ENCODE measurements at places on chromosomes 13 and 19.
A peak's percentile ranks its signal among the peaks of the same experiment; 100 is the strongest.

DNA sequence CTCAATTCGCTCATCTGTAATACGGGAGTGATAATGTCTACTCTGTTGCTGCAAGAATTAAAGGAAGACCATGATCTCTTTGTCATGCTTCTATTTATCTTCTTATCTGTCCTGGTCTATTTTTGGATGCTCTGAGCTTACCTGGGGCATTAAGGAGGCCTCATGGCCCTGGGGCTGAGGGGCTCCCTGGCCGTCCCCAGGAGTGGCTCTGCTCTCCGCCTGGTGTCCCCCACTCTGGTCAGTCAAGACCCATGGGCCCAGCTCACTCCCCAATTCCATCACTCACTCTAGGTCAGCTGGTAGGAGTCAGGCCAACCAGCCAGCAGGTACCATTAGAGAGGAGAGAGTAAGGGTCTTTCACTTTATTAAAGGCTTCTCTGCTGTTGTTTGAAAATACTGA is 1.1 kb upstream of the CHST8 start:
- no peak for DNase-seq

- DNase-seq: peak; percentile 77
These were observed 425.7 kb downstream of the KLF12 start for GRCh38 chr13:73708393-73708985.

- DNase-seq: peak; percentile 95
These were observed 1.7 kb downstream of the ANO8 start for GRCh38 chr19:17332677-17333581.

- DNase-seq: no peak
These were observed 4.3 kb upstream of the ADM5 start for GRCh38 chr19:49684983-49685553.

DNA sequence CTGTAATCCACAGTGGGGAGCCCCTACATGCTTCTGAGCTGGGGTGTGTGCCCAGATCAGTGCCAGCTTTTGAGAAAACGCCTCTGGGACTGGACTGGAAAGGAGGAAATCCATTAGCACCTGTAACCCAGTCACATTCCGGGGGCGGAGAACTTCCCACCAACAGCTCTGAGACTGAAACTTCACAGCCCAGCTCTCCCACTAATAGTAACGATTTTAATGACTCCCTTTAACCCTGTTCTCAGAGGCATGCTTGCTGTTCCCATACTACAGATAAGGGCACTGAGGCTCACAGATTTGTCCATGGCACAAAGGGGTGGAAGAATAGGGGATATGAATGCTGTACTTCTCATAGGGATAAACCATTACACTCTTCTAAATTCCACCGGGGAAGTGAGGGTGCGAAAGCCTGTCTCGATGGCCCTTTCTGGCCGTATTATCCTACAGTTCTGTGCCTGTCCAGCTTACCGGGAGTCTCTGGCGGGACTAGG is 851 bp downstream of the FBXO46 start:
- DNase-seq: no peak

DNA sequence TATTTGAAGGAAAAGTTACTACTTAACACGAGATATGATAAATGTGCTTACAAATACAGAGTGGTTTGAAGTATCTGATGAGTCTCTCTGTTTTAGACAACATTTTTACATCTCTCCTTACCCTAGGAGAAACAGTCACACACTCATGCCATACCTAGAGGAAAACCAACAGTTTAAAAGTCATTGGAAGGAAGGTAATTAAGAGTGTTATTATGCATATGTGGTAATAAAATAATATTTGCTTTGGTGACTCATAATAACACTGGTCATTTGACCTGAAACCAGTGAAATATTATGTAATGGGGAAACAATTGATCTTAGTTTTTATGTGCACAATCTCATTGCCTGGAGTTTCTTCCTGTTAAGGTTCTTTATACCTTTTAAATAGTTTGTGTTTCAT is 136.9 kb upstream of the SOX21 start:
- no peak for DNase-seq

DNA sequence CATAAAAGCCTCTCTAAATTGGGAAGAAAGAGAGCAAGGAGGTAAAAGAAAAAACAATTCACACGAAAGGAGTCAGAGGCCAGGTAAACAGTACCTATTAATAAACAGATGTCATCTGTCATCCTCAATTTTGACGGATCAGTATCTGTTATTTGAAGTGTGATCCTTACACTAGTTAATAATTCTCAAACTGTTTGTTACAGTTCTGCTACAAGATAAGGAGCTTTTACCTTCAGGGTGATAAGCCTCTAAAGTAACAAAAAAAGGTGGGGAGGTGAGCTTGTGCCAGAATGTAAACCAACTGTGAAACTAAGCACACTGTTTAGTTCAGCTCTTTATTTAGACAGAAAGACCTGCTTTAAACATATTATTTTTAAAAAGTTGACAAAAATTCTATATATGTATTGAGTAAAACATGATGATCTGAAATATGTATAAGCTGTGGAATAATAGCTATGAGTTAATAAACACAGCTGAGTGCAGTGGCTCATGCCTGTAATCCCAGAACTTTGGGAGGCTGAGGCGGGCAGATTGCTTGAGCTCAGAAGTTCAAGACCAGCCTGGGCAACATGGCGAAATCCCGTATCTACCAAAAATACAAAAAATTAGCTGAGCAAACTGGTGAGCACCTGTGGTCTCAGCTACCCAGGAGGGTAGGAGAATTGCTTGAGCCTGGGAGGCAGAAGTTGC is 48.4 kb upstream of the EBPL start:
- no peak for DNase-seq

GRCh38 chr13:113358653-113359190 is 5.2 kb downstream of the GRTP1 start:
- no peak for DNase-seq

- DNase-seq: no peak
These were observed 888.5 kb downstream of the UQCRFS1 start for GRCh38 chr19:28324275-28325060.

DNA sequence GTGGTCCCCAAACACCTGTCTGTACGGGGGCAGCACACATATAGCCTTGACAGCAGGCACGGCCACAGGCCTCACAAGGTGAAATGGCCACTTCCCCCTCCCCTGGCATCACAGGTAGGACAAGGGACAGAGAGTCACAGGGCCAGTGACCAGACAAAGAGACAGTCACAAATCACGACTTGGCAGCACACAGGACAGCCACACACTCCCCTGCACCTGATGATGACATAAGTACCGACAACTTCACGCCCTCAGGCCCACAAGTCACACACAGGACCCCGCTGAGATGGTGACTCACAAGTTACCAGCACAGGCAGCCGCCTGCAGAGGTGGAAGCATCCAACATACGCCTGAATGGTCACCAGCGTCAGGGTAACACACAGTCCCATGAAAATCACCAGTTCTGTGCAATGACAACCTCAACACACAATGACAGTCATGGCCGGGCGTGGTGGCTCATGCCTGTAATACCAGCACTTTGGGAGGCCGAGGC is 16.5 kb downstream of the TYK2 start:
- no peak for DNase-seq

DNA sequence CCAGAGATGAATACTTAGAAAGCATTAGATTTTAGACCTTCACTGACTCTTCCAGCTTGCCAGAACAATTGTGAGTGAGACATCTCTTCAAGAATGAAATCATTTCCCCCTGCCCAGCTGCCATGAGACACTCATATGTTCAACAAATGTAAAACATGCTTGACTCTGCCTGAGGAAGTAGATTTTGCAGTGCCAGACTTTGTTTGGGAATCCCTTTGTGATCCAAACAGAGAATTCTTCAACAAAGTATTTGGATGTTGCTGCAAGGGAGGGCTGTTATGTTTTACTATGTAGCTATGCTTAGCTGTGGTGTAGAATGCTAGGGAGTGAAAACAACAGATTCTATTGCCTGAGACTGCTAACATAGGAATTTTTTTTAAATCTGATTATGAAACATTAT is 416.4 kb downstream of the DCT start:
- no peak for DNase-seq

GRCh38 chr13:71290963-71291841 is 575.8 kb downstream of the DACH1 start:
- DNase-seq: no peak

DNA sequence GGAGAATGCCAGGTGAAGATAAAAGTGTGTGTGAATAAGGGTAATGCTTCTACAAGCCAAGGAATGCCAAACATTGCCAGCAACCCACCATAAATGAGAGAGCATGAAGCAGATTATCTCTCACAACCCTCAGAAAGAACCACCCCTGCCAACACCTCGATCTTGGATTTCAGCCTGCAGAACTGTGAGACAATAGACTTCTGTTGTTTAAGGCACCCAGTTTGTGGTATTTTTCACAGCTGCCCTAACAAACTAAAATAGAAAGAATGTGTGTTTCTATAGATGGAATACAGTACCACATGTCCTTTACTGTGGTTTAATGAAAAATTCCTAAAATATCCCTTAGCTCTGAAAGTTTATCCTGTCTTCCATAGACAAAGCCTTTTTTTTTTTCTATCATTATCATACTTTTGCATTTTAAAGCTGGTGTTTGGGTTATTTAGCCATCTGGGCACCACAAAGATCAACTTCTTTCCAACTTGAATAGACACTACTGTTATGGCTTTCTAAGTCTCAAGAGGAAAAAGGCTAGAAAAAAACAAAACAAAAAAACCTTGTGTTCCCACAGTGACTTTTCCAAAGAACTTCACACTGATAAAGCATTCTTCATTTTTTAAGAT is 505.6 kb downstream of the KCTD12 start:
- no peak for DNase-seq

DNA sequence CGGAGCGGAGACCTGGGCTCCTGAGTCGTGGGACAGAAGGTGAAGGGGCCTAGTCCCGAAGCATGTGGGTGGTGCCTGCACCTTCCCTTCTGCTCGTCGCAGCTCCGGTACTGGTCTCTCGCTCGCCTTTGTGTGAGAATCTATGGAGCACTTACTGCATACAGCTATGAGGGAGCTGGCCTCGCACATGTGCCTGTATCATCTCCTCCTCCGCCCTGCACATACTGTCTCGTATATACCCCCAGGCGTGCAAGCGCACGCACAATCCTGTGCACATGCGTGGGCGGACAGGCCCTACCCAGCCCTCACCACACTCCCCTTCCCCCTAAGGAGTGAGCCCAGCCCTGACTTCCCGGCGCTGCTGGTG is 8.7 kb downstream of the PIK3R2 start:
- DNase-seq: no peak

DNA sequence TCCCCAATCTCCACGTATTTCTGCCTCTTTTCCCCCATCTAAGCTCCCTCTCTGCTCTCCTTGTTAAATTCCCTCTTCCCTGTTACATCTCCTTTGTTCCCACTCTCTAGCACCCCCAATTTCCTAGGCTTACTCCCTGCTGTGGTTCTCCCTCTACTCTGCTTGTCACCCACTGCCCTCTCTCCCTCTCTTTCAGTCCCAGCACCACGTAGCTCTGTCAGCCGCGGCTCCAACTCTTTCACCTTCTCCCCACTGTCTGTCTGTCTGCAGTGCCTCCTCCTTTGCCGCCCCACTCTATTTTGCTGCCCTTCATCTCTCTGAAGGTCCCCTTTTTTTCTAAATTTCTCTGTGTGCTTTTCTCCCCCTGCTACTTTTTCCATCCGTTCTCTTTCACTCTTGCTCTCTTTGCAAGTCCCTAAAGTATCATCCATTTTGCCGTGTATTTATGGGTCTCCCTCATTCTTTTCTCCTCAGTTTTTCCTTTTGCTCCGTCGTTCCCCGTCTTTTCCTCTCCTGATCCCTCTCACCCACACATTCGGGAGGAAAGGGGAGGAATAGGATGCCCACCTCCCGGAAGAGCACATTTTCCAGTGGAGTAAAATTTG is 937 bp downstream of the ZNF841 start:
- no peak for DNase-seq

- no peak for DNase-seq
These were observed 1.4 kb downstream of the USP12 start for GRCh38 chr13:27170221-27170515.

DNA sequence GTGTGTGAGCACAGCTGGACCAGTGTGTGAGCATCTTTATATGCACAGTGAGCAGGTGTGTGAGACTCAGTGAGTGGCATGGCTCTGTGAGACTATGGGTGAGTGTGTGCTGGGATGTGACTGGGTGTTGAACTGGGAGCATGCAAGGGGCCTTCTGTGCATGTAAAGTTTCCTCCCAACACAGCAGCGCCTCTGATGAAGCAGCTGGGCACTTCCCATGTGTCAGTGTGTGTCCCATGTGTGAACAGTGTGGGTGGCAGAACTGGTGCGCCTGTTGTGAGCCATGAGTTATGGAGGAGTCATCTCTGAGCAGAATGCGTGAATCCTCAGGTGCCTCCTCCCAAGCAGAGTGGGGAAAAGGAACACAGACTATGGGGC is 24.1 kb downstream of the LGALS16 start:
- no peak for DNase-seq

DNA sequence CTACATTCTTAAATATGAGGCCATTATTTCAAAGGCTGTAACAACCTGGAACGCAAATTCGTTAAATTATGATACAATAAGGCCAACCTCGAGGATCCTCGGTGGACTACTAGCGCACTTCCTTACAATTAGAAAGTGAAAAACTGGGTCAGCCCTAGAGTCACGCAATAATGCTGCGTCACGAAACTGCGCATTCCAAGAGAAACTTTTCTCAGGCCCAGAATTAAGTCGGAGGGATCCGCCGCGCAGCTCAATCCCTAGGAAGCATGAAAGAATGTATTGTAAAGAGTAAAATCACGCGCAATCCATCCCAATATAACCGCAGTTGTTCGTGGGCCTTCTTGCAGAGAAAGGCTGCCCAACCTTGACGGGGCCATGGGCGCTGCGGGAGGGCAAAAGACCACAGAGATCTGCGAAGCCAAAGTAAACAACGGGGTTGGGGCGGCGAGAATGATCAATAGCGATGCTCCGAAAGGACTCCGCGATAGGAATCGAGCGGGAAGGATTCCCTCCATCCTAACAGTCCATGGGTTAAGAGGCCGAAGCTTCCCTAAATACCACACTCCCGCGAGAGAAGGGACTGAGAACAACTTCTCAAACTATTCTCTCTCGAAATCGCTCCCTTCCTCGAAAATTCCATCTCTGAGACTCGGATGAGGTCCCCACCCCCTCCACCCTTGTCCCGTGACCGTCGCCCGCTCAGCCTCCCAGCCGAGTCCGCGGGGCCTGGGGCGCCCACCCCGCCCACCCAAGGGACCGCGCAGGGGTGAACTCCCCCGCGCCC is 564 bp downstream of the SPART start:
- peak; percentile 39 for DNase-seq

GRCh38 chr13:65275108-65275507 is 1955.0 kb downstream of the PCDH9 start:
- no peak for DNase-seq

GRCh38 chr13:76873445-76873844 is 12.8 kb downstream of the KCTD12 start:
- DNase-seq: no peak

- no peak for DNase-seq
These were observed 727.7 kb downstream of the UQCRFS1 start for GRCh38 chr19:28485292-28485691.

DNA sequence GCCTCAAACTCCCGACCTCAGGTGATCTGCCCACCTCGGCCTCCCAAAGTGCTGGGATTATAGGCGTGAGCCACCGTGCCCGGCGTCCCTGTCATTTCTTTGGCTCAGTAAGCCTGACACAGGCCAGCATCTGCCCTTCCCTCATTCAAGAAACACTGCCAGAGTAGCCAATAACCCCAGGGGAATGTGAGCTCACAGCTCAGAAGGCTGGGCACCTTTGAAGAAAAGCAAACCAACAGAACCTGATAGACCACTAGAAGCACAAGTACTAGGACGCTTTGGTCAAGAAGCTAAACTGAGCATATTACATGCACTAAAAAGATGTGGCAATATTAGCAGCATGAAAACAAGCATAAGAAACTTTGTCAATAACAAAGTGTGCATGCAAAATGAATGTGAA is 14.2 kb downstream of the SIGLEC5 start:
- no peak for DNase-seq

Measured in HEK293T (cell line).